ENCODE measurements at places on chromosomes 5 and 9. TPM values are rescaled to one million over a fixed set of nuclear protein-coding genes. Genes with fewer than 3 reads are reported as not detected.
A peak's percentile ranks its signal among the peaks of the same experiment; 100 is the strongest.

DNA sequence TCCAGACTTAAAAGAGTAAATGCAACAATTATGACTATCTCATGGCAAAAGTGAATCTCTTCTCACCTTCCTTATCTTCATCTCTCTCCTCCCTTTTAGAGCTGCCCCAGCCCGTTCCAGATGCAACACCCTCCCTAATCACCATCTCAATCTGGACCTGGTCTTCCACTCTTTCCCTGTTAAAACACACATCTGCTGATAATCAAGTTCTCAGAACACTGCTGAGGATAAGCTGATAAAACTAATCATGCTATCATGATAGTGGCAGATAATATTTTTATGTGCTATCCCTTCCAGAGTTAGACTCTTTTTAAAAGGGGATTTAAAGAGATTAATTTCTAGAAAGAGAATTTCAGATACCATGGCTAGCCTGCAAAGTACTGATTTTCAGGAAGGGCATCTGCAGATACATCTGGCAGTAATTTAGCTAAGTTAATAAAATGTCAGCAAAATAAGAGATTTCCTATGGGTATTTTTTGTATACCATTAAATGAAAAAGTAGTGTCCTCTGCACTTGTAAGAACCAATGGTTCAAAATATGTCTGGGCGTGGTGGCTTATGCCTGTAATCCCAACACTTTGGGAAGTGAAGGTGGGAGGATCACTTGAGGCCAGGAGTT, 17.2 kb downstream of the SGTB start:
- no peak for DNase-seq

DNA sequence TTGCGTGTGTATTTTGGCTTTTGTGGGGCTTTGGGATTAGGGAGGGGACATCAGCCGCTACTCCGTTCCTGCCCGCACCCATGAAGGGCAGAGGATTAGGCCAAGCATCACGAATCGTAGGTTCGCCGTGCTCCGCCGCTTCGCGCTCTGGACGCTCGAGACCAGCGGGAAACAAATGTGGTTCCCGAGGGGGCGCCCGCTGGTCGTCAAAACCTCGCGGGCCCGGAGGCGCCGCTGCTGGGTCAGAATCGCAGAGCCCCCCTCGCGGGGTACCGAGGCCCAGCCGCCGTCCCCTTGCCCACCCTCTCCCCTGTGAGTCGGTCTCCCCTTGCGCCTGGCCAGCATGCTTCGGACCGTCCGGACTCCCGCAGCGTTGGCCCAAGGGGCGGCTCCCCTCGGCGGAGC, 2.3 kb upstream of the PAX5 start:
- peak; percentile 68 for DNase-seq

DNA sequence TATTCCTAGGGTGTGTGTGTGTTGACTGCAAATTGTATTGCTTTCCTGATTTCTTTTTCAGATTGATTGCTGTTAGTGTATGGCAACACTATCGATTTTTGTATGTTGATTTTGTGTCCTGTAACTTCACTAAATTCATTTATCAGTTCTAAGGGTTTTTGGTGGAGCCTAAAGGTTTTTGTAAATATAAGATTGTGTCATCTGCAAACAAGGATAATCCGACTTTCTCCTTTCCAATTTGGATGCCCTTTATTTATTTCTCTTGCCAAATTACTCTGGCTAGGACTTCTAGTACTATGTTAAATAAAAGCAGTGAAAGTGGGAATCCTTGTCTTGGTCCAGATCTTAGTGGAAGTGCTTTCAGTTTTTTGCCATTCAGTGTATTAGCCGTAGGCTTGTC, 340.9 kb upstream of the KLF4 start:
- no peak for DNase-seq

- no peak for DNase-seq
Measured at GRCh38 chr5:15610216-15610615, 110.2 kb downstream of the FBXL7 start.

DNA sequence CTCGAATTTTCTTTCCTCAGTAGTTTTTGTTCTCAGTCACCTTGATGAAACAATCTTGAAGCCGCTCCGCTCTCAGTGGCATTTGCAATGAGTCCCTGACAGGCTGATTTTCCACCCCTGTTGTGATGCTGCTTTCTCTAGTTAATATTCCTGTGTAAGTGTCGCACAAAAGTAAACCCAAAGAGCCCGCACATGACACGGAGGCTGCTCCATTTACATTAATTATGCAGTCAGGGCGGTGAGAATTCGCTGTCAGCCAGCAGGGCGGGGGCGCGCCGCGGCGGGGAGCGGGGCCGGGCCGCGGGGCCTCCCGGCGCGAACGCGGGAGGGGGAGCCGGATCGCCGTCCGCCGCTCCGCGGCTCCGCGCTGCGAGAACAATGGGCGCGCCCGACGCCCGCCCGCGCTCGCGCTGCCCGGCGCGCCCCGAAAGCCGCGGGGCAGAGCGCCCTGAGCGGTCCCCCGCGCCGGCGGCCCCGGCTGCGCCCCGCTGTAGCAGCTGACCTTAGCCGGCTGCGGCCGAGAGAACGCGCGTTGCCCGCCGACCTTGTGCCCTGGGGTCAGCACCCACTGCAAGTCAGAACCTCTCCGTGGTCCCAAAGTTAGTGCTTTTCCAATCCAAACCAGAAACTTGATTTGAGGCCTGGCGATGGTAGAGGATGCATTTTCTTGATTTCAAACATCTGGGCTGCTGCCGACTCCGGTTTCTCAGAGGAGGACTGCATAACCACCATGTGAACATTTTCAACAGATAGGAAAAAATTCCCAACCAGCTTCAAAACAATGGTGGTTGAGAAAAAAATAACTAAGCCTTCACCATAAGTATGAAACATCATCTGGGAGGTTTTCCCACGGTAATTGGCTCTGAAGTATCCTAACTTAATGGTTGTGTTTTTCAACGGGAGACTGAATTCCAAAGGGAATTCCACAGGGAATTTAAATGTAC, 142.6 kb downstream of the PBX3 start:
- DNase-seq: peak; percentile 88

ASPN gene
- 1.2 TPM for total RNA-seq

PCDHA13 gene
- total RNA-seq: under 0.01 TPM

ZNF454 gene
- total RNA-seq: 3.8 TPM

SAXO1 gene
- total RNA-seq: under 0.01 TPM

GOLM1 gene
- 85.0 TPM for total RNA-seq

PLPPR1 gene
- total RNA-seq: not detected

Data from osteoblast (primary cell).